Natural killer cell (primary cell): ENCODE measurements at places on chromosomes 11 and 22.

- DNase-seq, result peak; percentile 56
These were observed 1.7 kb upstream of the MYEOV start for GRCh38 chr11:69292221-69292648.

GRCh38 chr11:32905028-32905667 lies 12.5 kb downstream of the QSER1 start:
- no peak for DNase-seq

DNA sequence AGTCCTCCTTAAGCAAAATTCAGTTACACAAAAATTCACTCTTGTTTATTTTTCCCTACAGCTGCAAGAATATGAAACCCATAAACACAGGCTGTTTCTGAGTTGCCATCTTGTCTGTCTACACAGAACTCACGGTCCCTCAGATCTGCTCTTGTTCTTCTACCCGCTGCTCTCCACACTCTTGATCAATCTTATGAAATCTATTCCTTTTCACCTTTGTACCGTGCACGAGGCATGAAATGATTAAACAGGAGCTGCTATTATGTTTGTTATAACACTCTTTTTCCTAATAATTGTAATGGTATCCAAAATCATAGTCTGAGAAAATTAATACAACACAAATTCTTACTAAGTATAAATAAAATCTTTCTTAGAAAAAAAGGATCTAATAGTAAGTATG lies 266.1 kb upstream of the PITPNB start:
- no peak for DNase-seq

- no peak for DNase-seq
These were observed 45.9 kb downstream of the MN1 start for GRCh38 chr22:27755521-27756211.

DNA sequence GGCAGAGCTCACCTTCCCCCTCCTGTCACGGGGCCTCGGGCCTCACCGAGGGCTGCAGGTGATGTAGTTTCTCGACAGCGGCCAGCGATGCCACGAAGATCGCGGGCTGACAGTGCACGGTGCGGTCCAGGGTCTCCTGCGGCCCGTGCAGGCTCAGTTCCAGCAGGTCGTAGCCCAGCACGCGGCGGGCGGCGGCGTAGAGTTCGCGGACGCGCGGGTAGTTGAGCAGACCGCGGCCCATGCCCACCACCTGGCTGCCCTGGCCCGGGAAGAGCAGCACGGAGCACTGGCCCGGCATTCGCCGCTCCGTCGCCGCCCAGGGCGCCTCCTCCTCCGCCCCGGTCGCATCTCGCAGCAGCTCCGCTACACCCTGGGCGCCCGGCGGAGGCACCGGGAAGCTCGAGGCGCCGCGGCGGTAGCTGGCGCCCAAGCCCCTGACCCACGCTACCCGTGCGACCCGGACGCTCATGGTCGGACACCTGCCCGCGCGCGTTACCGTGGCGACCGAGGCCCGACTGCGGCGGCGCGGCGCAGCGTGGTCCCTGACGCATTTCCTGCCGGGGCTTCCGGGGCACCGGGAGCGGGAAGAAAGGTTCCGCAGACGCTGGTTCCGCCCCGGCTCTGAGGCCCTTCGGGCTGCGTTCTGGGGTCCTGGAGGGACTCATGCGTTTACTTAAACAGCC lies at the start of gene MCAT:
TSS of gene MCAT (minus strand) at position 519 of the 683 bp plus-strand sequence. CDS start at position 469, 50 bp downstream.
- peak; percentile 88 for DNase-seq

GRCh38 chr11:96172604-96173003 lies 170.4 kb downstream of the MAML2 start:
- no peak for DNase-seq

GRCh38 chr22:35554297-35554845 lies 13.7 kb downstream of the RASD2 start:
- no peak for DNase-seq

DNA sequence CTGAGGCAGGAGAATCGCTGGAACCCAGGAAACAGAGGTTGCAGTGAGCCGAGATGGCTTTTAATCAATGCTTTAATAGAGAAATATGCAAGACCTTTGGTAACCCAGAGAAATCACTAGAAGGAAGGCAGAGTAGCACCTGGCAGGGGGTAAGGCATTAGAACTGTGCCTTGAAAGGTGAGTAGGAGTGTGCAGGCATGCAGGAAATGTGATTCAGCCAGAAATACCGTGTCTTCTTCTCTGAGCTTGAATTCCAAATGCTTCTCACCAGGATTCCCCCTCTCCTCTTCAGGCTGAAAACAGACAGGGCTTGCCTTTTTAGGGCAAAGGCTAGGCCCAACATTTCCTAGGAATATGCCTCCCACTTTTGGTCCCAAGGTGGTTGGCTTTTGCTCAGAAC lies 51.0 kb downstream of the OR4D9 start:
- DNase-seq, result no peak

- no peak for DNase-seq
These were observed 229.0 kb downstream of the TMEM135 start for GRCh38 chr11:87266751-87267150.

GRCh38 chr11:63567044-63567840 lies 4.1 kb upstream of the PLAAT2 start:
- peak; percentile 92 for DNase-seq

DNA sequence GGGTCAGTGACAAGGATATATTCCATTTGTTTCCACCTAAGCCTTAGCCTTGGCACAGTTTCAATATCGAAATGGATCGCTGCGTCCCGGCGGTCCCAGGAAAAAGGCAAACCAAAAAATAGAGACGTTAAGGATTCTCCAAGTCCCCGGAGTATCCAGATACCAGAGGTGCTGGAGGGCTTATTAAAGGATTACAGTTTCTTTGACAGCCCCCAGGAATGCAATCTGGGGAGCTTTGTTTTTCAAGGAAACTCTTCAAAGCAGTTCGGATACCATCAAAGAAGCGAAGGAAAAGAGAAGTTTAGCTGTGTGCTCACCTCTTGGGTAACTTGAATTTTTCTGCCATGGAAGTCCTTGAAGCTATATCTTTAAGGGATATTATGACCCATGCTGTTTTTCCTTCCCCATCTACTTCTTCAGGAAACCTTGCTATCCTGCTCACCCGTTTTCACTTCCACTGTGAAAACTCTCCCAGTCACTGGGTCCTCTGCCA lies 600 bp upstream of the GPR83 start:
- DNase-seq, result no peak

GRCh38 chr11:3043315-3043871 lies 13.8 kb downstream of the CARS1 start:
- DNase-seq, result no peak

DNA sequence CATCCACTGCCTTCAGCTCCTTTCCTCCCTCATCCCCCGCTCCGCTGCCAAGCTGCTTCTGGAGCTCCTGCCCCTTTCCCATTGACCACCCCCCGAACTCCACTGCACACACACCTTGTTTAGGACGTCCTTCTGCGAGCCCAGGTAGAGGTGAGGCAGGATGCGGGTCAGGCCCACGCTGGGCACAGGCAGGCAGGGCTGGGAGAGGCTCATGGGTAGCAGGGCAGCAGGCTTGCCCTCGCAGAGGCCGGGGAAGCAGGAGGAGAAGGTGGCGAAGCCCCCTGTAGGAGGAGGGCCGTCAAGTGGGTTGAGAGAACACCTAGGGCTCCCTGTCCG lies 13.3 kb downstream of the DUSP8 start:
- no peak for DNase-seq

- no peak for DNase-seq
These were observed 73.3 kb downstream of the ETS1 start for GRCh38 chr11:128513915-128514681.

DNA sequence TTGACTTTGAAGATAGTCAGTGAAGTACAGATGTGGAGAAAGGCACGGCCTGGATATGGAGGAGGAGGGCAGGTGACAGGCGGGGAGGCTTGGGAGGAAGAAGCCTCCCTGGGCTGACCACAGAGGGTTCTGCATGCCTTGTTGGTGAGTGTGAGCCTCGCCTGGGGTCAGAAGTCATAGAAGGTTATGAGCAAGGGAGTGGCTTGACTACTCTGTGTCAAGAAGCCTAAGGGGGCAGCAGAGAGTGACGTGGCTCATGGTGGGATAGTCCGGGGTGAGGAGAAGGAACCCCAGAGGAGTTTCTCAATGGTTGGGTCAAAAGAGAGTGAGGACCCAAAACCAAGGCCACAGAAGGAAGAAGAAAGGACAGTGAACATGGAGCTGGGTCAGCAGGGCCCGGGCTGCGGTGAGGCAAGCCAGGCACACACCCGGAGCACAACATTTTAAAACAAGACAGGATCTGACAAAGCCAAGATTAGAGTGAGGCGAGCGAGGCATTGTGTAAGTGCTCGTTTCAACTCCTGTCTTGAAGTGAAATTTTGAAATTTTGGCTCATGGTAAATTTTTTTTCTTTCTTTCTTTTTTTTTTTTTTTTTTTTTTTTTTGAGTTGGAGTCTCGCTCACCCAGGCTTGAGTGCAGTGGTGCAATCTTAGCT lies 31.9 kb downstream of the PDGFB start:
- no peak for DNase-seq

- no peak for DNase-seq
These were observed 7.9 kb upstream of the EHF start for GRCh38 chr11:34613015-34613414.

DNA sequence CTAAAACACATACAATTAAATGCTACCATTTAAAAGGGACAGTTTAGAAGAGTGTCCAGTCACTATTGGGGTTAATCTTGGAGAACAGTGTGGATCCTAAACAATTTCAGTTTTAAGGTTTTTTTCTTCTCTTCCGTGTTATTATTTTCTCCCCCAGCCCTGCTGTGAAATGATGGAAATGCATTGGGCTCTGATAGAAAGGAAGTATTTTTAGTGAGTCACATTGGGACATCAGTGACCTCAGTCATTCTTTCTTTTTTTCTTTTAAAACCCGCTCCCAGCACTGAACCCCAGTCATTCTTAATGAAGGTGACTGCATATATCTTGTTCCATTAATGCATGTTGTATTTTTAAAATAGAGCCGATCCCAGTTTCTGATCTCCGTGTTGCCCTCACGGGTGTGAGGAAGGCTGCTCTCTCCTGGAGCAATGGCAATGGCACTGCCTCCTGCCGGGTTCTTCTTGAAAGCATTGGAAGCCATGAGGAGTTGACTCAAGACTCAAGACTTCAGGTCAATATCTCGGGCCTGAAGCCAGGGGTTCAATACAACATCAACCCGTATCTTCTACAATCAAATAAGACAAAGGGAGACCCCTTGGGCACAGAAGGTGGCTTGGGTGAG lies 93.2 kb upstream of the OR4B1 start:
- no peak for DNase-seq

DNA sequence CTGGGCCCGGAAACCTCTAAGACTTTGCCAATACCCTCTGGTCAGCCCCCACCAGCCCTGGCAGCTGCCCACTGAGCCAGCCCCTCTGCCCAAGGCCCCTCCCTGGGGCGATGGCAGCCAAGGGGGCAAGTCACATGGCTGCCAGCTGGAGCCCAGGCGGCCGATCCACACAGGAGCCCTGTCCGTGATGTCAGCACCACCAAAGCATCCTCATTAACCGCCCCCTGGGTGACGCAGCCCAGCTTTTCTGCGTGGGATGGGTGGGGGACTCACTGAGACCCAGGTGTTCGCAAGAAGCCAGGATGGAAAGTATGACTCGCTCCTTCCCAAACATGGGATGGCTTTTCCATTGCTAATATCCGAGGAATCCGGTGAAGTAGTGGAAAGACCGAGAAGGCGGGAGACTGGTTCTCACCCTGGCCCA lies 46.6 kb upstream of the WNT7B start:
- DNase-seq, result no peak

DNA sequence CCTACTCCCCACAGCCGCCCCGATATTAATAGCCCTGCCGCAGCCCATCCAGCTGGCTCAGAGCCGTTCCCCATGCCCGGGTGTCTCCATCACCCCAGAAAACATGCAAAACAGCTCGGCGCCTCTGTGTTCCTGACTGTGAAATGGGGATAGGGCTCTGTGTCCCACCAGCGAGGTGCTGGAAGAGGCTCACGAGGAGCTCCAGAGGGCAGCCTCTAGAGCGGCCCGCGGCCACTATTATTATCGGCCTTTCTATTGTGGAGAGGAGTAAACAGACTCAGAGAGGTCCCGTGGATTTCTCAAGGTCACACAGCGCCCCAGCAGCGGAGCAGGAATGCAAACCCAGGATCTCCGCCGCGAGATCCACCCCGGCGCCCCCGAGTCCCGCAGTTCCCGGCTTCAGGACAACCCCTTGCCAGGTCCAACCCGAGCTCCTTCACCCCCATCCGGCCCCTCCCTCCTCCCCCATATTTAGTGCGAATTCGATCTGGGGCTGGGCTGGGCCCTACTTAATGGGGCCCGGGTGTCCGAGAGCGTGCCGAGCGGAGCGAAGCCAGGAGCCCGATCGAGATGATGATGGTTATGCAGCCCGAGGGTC lies at the start of gene ACTN3:
TSS of gene ACTN3 (plus strand) at position 536 of the 598 bp plus-strand sequence. CDS start at position 571, 35 bp downstream.
- DNase-seq, result no peak

DNA sequence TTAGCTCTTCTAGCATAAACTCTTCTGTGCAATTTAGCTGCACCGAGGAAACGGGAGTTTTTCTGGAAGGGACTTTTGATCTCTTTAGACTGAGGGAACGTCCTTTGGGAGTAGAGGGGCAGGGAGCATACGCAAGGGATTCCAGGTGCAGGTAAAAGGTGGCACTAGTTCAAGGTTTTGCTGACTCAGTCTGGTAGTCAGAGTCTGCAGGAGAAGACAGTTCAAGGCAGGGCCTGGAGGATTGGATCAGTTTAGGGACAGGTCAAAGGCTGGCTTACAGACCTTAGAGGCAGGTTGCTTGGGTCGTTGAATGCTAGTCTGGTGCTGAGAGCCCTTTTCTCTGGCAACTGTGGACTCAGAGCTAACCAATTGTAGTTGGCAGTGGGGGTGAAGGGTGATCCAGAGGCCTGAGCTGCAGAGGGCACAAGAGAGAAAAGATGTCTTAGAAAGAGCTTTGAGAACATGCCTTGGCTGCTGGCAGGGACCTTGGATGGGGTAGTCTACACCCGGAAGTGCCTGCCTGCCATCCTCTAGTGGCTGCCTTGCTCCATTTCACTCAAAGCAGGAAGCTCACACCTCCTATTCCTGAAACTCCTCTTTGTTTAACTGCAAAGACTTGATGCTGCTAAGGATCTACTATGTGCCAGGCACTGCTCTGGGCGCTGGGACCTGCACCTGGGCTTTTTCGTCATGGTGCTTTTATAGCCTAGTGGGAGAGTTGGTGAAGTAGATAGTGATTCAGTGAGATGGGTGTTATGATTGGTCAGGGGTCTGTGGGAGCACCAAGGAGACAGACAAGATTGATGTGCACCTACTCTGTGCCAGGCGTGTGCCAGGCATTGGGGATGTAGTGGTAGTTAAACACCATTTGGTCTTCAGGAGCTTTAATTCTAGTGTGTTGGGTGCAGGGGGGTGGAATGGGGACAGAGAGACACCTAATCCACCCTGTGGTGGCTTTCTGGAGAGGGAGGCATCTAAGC lies 17.1 kb downstream of the MIAT start:
- no peak for DNase-seq

DNA sequence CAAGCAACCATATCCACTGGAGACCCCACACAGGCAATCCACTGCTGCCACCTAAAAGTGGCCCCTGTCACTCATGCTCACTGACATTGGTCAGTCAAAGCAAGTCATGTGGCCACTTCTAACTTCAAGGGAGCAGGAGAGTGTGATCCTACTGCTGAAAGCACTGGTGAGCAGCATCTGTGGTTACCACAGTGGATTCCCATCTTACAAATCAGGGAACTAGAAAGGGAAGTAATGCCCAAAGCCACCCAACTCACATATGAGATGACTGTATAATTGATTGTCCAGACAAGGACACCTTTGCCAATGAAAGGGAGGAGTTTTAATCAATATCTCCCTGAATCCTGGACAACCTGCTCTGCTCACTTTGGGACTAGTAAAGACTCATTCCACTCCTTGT lies 17.7 kb downstream of the RCN1 start:
- no peak for DNase-seq
